Heart left ventricle (tissue), 16 donors: ENCODE measurements at places on chromosomes 7 and 10. TPM values are rescaled to one million over a fixed set of nuclear protein-coding genes. Genes with fewer than 3 reads are reported as not detected.

DNA sequence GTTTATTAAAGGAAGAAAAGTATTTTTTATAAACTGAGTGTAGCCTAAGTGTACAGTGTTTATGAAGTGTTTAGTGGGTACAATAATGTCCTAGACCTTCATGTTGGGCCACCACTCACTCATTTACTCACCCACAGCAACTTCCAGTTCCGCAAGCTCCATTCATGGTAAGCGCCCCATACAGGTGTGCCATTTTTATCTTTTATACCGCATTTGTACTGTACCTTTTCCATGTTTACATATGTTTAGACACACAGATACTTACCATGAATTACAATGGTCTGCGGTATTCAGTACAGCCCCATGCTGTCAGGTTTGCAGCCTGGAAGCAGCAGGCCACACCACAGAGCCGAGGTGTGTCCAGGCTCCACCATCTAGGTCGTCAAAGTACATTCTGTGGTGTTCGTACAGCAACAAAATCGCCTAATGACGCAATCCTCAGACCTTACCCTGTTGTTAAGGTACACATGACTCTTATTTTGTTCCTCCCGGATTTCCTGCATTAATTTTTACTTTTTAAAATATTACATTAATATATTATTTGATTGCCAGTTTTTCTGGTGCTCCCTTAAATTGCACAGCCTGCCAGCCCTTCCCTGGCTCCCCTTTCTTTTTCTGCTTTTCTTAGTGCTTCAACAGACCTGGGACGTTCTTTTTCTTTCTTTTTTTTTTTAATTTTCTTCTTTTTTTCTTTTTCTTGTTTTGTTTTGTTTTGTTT lies 881 bp upstream of the SSBP1 start:
- no peak for DNase-seq

DNA sequence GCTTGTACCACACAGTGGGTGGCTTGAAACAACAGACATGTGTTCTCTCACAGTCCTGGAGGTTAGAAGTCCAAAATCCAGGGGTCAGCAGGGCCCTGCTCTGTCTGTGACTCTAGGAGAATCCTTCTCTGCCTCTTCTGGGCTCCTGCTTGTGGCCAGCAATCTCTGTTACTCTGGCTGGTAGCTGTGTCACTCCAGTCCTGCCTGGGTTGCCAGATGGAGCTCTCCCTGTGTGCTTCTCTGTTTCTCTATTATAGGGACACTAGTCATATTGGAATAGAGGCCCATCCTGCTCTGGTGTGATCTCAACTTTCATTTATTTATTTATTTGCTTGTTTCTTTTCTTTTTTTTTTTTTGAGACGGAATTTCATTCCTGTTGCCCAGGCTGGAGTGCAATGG lies 276.6 kb upstream of the GALNT17 start:
- DNase-seq, result no peak

DNA sequence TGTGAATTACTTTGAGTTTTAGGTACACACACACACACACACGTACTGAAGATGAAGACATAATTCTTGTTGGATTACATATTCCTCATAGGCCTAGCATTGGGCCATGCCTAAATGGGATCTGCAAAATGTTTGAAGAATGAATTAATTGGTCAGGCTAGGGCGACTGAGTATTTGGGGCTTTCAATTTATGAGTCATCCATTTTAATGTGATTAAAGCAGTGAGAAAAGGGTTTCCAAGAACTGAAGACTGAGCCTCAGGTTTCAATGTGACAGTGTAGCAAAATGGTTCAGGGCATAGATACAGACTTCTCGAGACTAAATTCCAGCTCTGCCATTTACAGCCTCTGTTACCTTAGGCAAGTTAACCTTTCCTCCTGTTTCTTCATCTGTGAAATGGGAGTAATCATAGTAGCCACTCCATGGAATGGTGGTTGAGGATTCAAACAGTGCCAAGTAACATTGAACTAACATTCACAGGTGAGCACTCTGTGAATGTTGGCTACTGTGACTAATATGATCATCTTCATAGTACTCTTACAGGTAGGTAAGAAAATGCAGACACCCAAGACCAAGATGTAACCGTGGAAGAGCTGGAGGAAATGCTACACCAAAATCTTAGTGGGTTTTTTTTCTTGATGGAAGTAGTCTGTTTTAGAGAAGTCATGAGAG lies 7.6 kb downstream of the BPGM start:
- DNase-seq, result no peak

DNA sequence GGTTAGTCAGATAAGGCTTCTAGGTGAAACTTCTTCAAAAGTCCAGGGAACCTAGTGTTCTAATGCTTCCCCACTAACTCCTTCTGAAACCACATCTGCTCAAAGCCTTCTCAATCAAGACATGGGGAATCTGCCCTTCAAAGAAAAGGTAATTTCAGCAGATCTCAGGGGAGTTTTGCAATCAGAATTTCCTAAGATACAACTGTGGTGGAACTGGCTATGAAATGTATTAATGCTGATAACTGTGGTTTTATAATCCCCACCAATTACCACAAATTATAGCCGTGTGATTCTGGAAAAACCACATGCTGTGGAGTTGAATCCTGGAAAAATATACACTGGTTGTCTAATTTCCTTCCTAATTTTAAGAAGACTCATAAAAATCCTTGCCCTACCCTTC lies 233.8 kb downstream of the SORCS1 start:
- DNase-seq, result no peak

- DNase-seq, result peak; percentile 74
Measured at GRCh38 chr7:150992833-150993302, 2.1 kb downstream of the NOS3 start.

- DNase-seq, result peak; percentile 25
Measured at GRCh38 chr10:30645340-30645827, 15.8 kb upstream of the LYZL2 start.

DNA sequence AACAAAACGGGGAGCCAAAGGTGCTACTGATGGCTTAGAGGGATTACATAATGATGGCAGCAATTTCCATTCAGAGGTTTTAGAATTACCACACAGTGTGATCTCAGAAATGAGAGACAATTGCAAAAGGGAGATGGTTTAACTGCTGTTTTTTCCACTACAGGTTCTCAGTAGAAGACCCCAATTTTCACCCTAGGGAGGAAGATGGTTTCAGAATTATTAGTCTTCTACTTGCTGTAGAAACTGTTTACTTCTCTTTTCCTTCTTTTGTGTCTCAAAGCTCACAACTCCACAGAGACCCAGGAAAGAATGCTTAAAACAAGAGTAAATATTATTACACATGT lies 226.5 kb downstream of the INHBA start:
- DNase-seq, result no peak

- DNase-seq, result no peak
Measured at GRCh38 chr7:24038993-24039392, 245.0 kb upstream of the NPY start.

DNA sequence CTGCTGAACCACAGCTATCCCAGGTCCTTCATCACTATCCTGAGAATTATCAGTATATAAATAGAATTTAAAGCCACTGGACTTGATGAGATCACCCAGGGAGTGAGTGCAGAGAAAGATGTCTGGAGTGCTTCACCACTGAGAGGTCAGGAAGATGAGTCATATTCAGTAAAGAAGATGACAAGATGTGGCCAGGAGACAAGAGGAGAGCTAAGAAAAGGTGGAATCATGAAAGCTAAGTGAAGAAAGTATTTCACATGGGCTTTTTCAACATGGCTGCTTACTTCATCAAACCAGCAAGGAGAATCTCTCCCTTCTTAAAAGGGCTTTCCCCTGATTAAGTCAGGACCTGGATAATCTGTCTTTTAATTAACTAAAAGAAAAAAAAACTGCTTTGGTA lies 9.1 kb upstream of the PRKAR2B start:
- DNase-seq, result no peak

DNA sequence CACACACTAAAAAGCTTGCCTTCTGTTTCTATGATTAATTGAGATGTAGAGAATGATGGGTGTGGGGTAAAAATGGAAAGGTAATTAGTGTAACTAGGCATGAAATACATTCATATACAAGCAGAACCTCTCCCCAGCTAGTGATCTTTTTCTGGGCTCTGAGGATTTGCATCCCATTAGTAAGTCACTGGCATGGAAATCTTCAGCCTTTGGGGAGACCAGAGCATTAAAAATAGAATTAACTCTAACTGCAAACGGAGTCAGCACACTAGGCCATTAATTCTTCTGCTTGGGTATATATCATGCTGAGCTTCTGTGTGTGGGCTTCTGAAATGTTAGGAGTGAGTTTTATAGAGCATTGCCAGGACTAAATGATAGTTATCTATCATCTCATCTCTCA lies 128.9 kb downstream of the HDAC9 start:
- DNase-seq, result no peak

DNA sequence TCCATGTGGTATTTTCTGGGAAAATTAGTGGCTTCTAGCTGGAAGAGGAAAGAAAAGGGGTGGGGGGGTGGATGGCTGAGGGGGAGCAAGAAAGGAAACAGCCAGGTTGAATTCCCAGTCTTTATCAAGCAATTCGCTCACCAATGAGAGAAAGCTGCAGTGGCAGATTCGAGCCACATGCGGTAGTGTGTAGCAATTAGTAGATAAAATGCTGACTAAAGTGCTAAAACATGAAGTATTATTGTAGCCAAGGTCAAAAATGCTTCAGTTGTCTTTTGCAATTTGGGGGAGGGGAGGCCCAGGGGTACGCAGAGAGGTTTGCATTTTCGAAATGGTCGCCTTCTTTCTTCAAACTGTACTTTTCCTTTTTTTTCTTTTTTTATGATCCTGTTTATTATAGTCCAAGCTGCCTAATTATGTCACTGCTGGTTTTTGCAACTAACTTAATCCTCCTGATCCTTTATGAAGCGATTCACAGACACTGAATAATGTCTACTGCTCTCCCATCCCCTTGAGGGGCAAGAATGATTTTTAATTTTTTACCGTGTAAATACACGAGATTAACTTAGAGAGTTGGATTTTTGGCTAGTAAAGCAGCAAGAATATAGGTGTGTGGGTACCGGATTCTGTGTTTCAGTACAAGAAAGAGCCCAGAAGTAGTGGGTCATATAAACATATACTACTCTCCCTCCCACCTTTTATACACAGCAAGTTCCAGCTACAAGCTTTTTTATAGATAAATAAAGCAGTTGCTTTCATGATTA lies 3.6 kb upstream of the ARID5B start:
- DNase-seq, result peak; percentile 27

- DNase-seq, result no peak
Measured at GRCh38 chr7:150567871-150568301, 696 bp downstream of the GIMAP4 start.

DNA sequence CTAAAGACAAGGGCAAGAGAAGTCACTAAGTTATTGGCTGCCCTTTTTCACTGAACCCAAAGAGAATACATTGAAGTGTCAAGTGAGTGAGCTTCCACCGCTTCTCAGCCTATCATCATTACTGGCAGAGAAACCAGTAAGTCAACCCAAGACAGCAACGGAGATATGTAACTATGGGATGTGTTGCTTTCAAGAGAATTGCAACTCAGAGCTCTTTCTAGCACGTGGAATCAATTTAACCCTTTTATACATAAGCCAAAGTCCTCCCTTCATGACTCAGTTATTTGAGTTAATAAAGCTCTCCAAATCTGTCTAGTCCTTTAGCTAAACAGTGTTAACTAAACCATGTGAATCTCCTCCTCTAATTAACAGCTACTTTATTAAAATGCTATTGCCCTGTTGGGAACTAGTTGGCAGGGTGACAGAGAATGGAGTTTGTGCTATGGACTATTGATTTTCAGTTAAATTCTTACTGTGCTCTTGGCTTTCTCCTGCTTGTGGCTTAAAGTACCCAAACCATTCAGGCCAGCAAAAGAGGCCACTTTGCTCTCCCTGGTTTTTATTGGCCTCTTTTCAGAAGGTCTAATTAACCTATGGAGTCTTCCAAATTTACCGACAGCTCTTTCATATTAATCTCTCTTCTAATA lies 287.7 kb downstream of the NRG3 start:
- DNase-seq, result no peak

- no peak for DNase-seq
Measured at GRCh38 chr10:10475812-10476211, 541.9 kb upstream of the CELF2 start.

- DNase-seq, result no peak
Measured at GRCh38 chr7:129865093-129865924, 87.5 kb downstream of the UBE2H start.

- DNase-seq, result no peak
Measured at GRCh38 chr10:62054830-62055229, 153.3 kb downstream of the ARID5B start.

DNA sequence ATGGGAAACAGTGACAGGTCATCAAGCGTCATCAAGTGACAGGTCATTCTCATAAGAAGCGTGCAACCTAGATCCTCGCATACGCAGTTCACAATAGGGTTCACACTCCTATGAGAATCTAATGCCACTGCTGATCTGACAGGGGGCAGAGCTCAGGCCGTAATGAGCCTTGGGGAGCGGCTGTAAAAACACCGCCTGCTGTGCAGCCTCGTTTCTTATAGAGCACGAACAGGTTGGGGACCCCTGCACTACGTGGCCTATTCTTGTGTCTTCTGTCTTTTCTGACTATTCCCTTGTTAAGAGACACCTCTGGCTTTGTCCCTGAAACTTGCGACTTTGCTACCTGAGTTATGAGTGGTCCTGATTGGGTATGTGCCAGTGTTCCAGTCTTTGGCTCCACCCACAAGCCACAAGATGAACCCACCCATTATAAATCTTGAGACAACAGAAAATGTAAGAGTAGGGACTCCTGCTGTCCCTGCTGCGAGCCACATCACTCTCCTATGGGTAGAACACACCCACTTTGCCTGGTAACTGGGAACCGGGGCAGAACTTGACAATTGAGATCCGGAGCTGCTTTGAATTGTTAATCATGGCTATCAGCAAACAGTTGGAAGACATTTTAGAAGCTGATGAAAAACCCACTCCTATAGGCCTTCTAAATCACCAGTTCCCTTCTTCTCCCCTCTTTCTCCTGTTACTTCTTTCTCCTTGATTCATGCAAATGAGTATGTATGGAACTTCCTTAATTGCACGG lies 55.8 kb upstream of the EXOC4 start:
- no peak for DNase-seq

GRCh38 chr7:26188206-26188956 lies 12.2 kb downstream of the HNRNPA2B1 start:
- no peak for DNase-seq

GRCh38 chr7:66697449-66698438 lies 42.8 kb upstream of the RABGEF1 start:
- DNase-seq, result peak; percentile 48

GRCh38 chr10:49120911-49121310 lies 5.6 kb upstream of the VSTM4 start:
- DNase-seq, result no peak

GRCh38 chr7:130971297-130971696 lies 237.3 kb upstream of the KLF14 start:
- DNase-seq, result no peak

CTTNBP2 gene
- 0.55 TPM for polyA plus RNA-seq

KIAA1217 gene
- 12.7 TPM for polyA plus RNA-seq

ZNF273 gene
- 1.1 TPM for polyA plus RNA-seq

GHRHR gene
- polyA plus RNA-seq, result not detected

VWC2 gene
- 2.3 TPM for polyA plus RNA-seq

COL13A1 gene
- polyA plus RNA-seq, result 2.0 TPM

TMEM168 gene
- 6.7 TPM for polyA plus RNA-seq

CEP55 gene
- polyA plus RNA-seq, result 0.19 TPM

GPER1 gene
- 2.8 TPM for polyA plus RNA-seq
